Stimulated activated naive CD8-positive, alpha-beta T cell treated with anti-CD3 and anti-CD28 coated beads, Interleukin-15, amount 100 ng/mL, for 72 hours (primary cell): ENCODE measurements at places on chromosomes 11 and 22.
A peak's percentile ranks its signal among the peaks of the same experiment; 100 is the strongest.

GRCh38 chr11:32487270-32487669 lies 51.9 kb upstream of the WT1 start:
- DNase-seq: no peak

GRCh38 chr11:76327756-76328388 lies 53.1 kb downstream of the THAP12 start:
- no peak for DNase-seq

- no peak for DNase-seq
Measured at GRCh38 chr11:119659971-119660723, 68.9 kb downstream of the NECTIN1 start.

- DNase-seq: no peak
Measured at GRCh38 chr11:74710281-74710938, 20.8 kb downstream of the CHRDL2 start.

DNA sequence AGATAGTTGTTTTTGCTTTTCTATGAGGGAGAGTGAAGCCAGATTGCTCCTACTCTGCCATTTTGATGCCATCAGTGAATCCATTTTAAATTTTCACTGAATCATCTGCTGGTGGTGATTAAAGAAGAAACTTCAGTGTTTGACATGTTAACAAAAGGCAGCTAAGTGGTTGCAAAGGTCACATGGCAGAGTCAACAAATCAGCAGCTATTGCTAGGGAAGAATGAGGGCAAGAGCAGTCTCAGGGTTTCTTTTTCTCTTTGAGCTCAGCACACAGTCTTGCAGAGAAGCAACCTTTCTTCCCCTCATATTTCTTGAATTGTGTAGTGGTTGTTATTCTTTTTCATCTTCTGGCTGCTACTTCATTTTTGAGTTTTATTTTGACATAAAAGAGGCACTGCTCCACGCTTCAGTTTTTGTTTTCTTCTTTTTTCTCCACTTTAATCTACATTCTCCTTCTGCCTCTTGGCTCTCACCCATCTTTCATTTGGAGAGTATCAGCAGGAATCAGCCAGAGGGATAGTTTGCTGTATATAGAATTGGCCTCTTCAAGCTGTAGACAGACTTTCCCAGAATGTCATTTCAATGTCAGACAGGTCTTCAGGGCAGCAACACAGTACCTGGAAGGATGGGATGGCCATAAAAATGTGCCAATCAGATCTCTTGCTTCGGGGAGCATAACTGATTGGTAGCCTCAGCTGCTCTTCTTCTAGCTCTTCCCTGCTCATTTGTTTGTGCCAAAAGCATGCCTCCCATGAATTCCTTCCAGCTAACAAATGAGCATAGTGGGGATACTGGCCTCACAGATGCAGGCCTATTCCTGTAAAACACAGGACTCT lies 153.9 kb downstream of the TRPC6 start:
- no peak for DNase-seq

- DNase-seq: no peak
Measured at GRCh38 chr11:64455456-64456261, 96.7 kb downstream of the RPS6KA4 start.

DNA sequence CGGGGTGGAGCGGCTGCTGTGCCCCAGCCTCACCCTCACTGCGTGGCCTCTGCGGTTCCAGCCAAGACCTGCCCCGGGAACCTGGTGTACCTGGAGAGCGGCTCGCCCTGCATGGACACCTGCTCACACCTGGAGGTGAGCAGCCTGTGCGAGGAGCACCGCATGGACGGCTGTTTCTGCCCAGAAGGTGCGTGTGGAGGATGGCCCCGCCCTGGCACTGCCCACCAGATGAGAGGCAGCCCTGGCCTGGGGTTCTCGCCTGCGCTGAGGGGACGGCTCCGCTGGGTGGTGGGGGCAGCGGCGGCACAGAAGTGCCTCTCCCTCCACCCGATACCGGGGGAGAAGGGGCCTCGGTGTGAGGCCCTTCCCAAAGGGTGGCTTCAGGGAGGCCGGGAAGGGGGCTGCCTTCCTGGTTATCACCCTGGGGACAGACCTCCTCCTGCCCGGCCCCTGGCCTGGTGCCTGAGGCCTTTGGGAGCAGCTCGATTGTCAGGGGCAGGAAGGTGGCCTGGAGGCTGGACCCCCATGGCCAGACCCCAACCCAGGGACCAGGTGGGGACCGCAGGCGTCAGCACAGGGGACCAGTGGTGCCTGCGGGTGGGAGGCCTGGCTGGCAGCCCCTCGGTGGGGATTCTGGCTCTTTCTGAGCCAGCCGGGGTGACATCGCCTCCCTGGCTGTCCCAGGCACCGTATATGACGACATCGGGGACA lies 7.1 kb downstream of the MUC2 start:
- peak; percentile 10 for DNase-seq

- DNase-seq: no peak
Measured at GRCh38 chr22:29701155-29701999, 18.4 kb upstream of the CABP7 start.

DNA sequence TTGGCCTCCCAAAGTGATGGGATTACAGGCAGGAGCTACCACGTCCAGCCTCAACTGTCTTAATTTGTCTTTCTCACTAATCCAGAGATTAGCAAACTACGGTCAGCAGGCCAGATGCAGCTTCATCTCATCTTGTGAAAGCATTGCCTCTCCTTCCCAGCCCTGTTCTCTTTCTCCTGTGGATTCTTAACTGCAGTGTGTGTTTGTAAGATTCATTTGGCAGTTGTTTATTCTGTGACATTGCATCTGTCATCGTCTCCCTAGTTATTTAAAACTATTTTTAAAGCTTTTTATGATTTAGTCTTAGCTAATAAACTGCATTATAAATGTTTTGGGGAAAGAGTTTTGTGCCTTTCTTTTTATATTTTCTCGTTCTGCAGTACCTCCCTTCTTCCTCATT lies 29.2 kb downstream of the RNF169 start:
- no peak for DNase-seq

GRCh38 chr22:11629661-11630385 lies 3898.2 kb upstream of the OR11H1 start:
- DNase-seq: no peak

- no peak for DNase-seq
Measured at GRCh38 chr22:45036154-45036553, 26.3 kb upstream of the PHF21B start.

- DNase-seq: no peak
Measured at GRCh38 chr11:57323167-57323854, 1.4 kb downstream of the TNKS1BP1 start.

- DNase-seq: no peak
Measured at GRCh38 chr22:41888627-41889200, 26.2 kb downstream of the SHISA8 start.

DNA sequence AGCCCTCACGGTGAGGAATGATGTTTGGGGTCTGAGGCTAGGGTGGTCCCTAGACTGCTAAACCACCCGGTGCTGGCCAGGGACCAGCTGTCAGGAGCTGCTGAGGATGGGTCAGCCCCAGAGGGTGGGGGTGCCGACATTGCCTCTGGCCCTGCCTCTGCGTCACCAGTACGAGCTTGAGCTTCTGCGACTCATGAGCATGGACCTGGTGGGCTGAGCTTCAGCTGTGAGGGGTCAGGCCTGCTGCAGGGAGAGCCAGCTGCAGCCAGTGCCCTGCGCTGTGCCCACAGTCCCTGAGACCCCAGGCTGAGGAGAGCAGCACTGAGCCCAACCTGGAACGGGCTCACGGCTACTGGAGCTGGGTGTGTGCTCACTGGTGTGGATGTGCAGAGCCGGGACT lies 7.0 kb downstream of the DERL3 start:
- no peak for DNase-seq

- no peak for DNase-seq
Measured at GRCh38 chr22:24321999-24322398, 51.4 kb downstream of the SPECC1L start.

- DNase-seq: no peak
Measured at GRCh38 chr22:43546186-43546585, 134.4 kb downstream of the MPPED1 start.

DNA sequence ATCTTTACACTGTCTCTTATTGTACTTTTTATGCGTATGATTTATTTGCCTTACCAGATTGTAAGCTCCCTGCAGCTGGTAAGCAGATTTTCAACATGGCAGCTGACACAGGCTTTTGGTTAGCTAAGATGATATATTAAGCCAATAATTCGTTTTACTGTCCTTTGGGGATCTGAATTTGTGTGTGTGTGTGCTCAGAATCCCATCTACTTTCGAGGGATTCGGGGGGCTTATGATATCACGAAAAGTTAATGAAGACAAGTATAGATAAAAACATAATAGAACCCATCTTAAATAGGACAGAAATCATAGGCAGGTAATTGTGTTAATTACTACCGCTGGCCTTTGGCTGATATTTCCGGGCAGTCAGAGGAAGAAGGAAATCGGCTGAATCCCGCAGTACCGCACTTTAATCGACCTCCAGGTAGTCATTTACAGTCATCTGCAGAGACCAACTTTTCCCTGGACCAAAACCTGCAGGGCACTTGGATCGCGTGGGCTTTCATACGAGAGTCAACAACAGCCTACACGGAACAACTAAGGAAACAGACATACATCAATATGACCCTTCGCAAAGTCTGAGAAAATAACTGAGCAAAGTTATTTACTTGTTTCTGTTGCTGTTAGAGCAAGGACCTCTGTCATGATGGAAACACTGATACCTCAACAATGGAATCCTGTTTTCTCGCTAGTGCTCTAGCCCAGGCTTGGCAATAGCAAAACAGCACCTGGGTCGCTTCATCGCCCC lies 802 bp downstream of the KBTBD3 start:
- no peak for DNase-seq
